ENCODE measurements at places on chromosomes 6 and 20.

DNA sequence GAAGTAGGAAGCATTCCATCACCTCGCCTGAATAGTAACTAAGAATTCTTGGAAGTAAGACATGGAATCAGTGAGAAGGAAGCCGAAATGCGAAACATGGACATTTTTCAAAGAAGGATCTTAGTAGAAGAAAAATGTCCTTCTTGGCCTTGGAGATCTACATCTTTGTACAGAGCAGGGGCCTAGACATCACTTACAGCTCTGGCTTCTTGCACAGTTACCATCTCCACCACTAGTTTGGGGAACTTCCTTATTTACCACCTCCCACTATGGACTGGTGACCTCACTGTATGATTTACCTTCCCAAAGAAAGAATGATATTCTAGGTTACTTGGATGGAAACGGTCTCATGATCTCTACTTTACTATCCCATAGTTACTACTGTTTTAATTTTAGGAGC lies 15.7 kb downstream of the CASS4 start:
- no peak for DNase-seq

GRCh38 chr20:13111249-13111911 lies 102.6 kb downstream of the SPTLC3 start:
- DNase-seq = no peak

DNA sequence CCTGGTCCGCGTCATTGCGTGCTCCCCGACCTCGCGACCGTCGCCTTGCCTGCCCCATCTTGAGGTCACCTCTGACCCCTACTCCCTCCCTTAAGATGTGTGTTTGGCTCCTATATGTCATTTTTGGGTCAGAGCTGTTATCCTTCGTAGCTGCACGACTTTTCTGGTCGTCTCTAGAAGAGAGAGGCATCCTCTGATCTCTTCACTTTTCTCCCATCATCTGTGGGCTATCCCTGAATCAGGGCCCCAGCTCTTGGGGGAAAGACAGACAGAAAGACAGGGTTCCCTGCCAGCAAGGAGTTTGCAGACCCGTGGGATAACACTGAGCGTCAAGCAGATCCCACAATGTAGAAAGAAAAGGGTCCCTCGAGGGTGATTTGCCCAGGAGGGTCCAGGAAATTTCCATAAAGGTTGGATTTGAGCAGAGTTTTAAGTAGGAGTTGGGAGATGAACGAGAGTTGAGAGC lies 555 bp downstream of the FAM120B start:
- no peak for DNase-seq

DNA sequence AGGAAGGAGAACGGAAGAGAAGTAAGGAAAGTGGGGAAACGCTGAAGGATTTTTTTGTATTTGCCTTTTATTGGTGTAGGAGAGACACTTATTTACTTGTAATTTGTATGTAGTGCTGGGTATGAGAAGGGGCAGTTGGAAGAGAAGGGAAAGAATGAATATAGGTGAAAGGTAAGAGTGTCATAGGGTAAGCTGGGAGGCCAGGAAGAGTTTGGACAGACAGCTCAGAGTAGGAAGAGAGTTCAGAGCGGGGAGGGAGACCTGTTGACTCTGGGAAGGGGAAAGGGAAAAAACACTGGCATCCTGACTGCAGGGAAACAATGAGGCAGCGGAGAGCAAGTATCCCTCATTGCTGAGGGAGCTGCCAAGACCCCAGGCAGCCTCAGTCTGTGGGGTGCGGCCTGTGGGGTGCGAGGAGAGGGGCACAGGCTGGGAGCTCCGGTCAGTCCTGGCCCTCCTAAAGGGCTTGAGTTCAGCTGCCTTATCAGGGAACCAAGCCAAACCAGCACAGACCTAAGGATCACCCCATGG lies 3.1 kb downstream of the TRAF3IP2 start:
- no peak for DNase-seq

- DNase-seq = no peak
Observed at GRCh38 chr6:121338956-121339355, 4.7 kb upstream of the TBC1D32 start.

DNA sequence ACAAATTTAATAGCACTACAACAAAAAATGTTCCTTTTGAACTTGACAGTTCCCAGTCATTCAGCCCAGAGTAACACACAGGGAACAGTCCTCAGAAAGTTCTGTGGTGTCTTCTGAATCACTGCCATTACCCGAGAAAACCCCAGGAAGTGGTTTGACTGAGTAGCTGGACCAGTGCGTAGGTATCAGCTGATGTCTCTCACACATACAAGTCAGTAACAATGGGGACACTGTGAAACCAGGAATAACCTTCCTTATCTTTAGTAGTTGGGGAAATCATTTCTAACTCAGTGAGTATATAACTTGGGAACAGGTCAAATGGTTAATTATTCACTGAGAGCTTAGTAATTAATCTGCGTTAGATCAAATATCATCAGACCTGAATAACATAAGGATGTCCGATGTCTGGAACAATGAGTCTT lies 73.1 kb downstream of the HIVEP2 start:
- DNase-seq = no peak

Measured in hypothalamus (tissue), 51 donors.